Stimulated activated CD4-positive, alpha-beta T cell treated with anti-CD3 and anti-CD28 coated beads, Interleukin-1b, Interleukin-23, amount 100 ng/mL, for 1 hour (primary cell): ENCODE measurements at places on chromosomes 6 and 20.

- DNase-seq: no peak
These were observed 184.3 kb downstream of the THBS2 start for GRCh38 chr6:169069356-169069755.

- DNase-seq: no peak
These were observed 32.2 kb downstream of the GSS start for GRCh38 chr20:34923414-34923813.

DNA sequence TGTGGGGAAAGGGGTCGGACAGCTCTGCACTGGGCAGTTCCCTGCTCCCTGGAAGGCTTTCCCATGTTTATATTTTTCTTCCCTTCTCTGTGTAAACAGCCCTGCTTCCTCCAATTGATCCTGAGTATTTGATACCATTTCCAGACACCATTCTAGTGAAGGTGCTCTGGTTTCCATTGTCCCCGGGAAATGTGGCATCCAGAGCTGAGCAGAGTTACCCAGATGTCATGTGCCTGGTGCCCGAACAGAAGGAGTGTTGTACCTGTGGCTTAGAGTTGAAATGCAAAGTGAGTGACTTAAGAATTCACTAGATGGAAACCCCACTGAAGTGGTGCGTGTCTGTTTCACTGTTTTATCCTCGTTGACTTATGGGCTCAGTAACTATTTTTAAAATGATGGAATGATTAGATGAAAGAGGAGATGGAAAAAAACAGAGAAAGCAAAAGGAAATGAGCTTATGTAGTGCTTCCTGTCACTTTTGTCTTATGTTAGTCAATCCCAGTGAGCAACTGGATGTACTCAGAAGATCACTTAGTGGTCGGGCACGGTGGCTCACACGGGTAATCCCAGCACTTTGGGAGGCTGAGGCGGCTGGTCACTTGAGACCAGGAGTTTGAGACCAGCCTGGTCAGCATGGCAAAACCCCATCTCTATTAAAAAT, 83.8 kb downstream of the SASH1 start:
- no peak for DNase-seq

DNA sequence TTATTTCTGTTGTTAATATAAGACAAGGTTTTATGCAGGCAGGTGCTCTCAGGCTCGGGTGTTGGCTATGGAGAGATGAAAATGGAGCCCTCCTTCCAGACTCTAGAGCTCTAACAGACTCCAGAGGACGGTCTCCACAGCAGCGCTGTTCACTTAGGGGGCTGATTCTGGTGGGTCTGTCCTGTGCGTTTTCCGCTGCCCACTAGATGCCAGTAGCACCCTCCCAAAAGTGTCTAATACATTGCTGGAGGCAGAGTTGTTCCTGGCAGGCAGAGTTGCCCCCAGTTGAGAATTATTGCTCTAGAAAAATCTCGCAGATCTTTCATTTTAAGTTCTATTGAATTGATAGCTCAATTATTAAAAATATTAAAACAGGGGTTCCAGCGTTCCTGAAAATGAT, 109.9 kb downstream of the MAP3K4 start:
- no peak for DNase-seq

GRCh38 chr6:69128411-69128810, 493.3 kb downstream of the ADGRB3 start:
- DNase-seq: no peak

DNA sequence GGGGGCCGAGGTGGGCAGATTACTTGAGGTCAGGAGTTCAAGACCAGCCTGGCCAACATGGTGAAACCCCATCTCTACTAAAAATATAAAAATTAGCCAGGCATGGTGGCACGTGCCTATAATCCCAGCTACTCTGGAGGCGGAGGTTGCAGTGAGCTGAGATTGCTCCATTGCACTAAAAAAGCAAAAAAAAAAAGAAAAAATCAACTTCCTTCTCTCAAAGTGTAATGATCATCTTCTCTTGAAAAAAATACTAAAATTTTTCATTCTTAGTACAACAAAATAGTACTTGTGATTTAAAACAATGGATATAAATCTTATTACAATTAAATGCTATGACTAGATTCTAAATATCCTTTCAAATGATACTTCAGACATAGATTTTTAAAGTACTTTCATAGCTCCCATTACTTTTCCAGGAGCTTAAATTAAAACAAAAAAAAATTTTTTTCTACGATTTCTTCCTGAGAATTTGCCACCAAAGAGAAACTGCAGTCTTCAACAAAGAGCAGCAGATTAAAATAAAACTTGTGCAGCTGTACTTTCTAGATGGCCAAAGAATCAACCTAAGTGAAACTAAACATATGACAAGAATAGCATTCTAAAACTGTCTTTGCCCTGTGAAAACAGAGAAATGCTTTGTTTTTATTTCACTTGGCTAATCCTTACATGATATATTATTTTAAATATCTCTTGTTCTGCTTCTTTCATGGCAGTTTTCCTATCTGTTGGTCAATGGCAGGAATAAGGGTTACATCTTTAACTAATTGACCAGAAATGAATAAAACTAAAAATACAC, 75.2 kb downstream of the MAP3K5 start:
- DNase-seq: no peak

- no peak for DNase-seq
These were observed 25.2 kb downstream of the PREX1 start for GRCh38 chr20:48802647-48803046.

- no peak for DNase-seq
These were observed 860.6 kb downstream of the TFAP2A start for GRCh38 chr6:9554323-9554722.

- DNase-seq: no peak
These were observed 2.2 kb upstream of the RAET1E start for GRCh38 chr6:149899926-149900619.

DNA sequence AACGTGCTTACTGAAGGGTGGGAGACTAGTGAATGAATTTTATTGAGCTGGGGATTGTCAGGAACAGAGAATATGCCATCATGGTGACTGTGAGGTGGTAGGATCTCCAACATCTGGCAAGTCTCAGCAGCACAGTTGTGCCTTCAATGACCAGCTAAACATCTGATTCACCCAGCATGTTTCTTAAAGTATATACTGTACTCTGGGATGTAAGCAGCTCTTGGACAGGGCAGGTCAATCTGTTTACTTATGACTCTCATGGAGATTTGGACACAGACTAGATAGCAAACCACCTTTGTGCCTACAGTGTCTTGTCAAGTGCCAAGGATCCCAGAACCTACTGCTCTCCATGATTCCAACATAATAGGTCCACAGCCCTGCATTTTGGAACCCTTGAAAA, 801.0 kb upstream of the CITED2 start:
- no peak for DNase-seq

GRCh38 chr6:93701526-93701925, 282.2 kb upstream of the EPHA7 start:
- DNase-seq: no peak

DNA sequence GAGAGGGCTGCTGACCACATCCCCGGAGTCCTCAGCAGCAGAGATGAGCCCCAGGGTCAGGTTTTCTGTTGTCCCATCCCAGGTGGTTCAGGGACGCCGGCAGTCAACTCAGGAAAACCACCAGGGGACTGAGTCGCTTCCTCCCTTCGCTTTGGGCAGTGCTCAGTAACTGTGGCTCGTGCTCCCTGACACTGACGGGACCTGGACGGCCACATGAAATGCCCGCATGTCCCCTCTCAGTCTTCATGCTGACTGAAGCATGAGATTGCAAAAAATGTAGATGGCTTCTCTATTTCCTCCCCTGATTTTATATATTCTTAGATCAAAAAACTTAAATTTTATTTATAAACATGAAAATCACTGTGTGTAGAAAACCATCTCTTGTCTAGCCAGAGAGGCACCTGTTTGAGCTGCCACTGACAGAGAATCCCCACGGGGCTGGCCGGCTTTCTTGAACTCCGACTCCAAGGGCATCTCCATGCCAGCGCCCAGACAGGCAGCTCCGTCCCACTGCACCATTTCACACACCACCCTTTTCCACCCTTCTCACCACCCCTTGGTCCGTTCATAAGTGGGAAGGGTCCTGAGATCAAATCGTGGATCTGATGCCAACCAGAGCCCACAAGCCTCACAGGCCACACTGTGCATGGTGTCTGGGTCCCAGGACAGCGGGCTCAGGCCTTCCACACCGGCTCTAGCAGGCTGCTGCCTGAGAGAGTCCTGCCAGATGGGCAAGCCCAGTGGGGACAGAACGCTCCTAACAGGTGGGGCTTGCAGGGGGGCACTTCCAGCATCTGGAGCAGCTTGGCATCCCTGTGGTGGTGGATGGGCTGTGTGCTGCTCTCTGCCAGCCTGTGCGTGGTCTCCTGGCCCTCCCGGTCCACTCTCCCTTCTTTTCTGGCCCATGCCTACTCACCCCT, 98.2 kb downstream of the SMOC2 start:
- no peak for DNase-seq

DNA sequence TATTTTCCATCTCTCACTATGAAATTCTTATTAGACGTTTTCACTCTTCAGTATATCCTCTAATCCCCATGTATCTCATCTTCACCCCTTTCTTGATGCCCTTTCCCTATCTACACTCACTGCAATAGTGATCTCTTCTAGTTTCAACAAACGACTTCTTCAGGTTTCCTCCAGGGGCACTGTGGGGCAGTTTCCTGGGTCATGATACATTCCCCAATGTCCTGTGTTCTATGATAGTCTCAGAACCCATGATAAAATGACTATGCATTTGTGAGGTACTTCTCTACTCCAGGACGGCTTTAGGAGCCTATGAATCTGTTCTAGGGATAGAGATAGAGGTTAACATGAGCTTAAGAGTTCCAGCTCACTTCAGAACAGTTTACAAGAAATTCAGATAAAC, 183.3 kb downstream of the FOXC1 start:
- no peak for DNase-seq

GRCh38 chr20:58669287-58670006, 18.4 kb downstream of the STX16 start:
- no peak for DNase-seq

GRCh38 chr6:138434096-138434495, 30.1 kb downstream of the HEBP2 start:
- no peak for DNase-seq

- DNase-seq: no peak
These were observed 36.1 kb downstream of the NINL start for GRCh38 chr20:25549172-25549773.

- DNase-seq: no peak
These were observed 72.7 kb downstream of the TRAM2 start for GRCh38 chr6:52503851-52504781.

- DNase-seq: no peak
These were observed 8.4 kb downstream of the TEAD3 start for GRCh38 chr6:35488517-35488862.

DNA sequence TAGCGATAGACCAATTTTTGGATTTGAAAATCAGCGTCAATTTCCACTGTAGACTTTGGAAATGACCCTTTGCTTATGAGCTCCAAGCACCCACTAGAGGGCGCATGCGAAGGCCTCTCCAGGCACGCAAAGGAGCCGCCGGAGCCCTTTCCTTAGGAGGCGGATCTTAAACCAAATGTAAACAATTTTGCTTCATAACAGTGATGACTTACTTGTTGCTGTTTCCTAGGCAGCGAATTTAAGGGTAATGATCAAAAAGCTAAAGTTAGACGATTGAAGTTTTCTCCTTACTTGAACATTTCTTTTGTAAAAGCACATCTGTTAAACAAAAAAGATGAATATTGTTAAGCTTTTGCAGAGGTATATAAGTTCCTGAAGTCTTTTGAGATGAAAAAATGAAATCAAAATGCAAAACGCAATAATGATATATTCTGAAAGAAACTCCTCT, 29.2 kb upstream of the EXOC2 start:
- peak; percentile 36 for DNase-seq

DNA sequence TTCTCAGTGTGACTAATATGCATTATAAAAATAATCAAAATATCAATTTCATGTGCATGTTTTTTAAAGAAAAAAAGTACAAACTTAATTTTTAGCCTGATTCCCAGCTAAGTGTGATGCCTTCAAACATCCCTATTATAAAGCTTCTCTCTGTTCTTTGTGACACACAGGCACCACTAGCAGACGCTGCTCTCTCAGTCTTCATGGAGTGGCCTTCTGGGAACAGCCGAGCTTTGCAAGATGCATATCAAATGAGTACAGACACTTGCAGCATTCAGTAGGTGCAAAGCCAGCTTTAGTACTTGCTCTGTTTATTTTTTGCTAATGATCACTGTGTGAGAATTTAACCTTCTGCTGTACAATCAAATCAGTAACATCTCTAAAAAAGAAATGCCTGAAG, 340.0 kb downstream of the ADGRB3 start:
- no peak for DNase-seq

DNA sequence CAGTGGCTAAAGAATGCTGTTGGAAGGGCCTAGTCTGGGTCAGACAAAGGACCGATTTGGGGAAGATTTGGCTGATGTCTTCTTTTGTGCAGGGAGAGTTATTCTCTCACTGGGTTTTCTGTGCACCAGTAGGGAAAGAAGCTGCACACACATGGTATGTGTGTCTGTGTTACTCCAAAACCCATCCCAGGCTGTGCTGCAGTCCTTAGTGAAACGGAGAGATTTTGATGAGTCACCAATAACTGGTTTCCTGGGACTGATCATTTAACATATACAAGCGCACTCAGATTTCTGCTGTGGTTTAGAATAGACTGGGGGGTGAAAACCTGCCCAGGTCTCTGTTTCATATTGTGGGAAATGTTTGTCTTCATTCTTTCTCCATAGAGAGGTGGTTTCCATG, 1049.8 kb downstream of the KIF16B start:
- DNase-seq: no peak

GRCh38 chr6:170167657-170168159, 123.2 kb downstream of the DLL1 start:
- DNase-seq: no peak

- DNase-seq: no peak
These were observed 29.1 kb upstream of the SLC2A12 start for GRCh38 chr6:134081506-134081905.

DNA sequence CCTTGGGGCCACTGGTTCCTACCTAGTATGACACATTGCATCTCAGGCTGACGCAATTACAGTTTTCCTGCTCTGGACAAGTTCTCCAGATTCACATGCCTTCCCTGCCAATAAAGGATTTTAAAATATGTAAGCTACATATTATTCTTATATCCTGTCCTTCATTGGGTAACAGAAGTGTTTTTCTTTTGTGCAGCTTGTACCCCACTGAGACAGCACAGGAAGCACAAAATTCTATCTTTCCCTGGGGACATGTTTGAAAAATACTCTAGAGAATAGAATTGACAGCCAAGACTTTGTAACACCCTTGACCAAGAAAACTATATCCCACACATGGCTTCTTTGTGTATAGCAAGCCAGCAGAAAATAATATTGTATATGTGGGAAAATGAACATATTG, 456.8 kb downstream of the MAFB start:
- no peak for DNase-seq

- no peak for DNase-seq
These were observed 93.7 kb downstream of the SSR1 start for GRCh38 chr6:7219310-7219709.

- no peak for DNase-seq
These were observed 11.9 kb upstream of the SIRPD start for GRCh38 chr20:1569415-1569881.

GRCh38 chr6:26457264-26457805, 420 bp upstream of the BTN2A1 start:
- DNase-seq: no peak

- no peak for DNase-seq
These were observed 62.0 kb upstream of the TASP1 start for GRCh38 chr20:13700761-13701160.
